Transverse colon (tissue), 4 donors: ENCODE measurements at places on chromosomes 11 and 22. TPM values are rescaled to one million over a fixed set of nuclear protein-coding genes. Genes with fewer than 3 reads are reported as not detected.

DNA sequence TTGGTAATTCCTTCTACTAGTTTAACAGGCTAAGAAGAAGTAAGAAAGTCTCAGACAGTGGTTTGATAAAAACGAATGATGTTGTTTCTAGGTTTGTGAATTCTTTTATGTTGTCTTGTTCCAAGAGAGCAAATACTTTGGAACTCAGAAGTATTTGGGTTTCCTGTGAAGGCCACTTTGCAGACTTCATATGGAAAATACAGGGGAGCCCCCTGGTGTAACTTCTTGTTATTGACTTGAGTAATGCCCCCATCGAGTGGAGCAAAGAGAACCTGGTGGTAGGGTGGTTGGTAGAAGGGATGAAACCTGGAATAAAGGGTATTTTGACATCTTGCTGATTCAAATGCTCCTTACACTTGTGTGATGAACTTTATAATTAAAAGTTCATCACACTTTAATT is 40.0 kb upstream of the PTH start:
- no peak for DNase-seq

DNA sequence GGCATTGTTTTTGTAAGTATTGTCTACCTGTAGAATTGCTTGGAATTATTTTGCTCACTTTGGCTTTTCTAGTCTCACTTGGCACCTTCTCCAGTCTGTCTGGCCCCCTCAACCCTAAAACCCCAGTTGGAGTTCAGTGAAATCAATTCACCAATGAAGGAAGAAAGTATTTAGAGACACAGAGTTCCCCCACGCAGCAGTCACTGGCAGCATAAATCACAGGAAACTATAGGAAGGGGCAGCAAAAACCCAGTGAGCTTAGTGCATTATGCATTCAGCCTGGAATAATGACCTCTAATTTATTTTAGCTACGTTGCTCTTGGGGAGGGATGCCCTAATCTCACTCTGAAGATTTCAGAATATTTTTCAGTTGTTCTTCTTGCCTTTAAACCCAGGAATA is 204.7 kb upstream of the BLID start:
- no peak for DNase-seq

RANBP1 gene
- total RNA-seq = 105 TPM

MS4A15 gene
- total RNA-seq = not detected

SC5D gene
- total RNA-seq = 12.9 TPM

SHANK2 gene
- total RNA-seq = 30.8 TPM

- DNase-seq = no peak
These were observed 47.7 kb upstream of the HTATIP2 start for GRCh38 chr11:20315800-20316199.

OR8D1 gene
- total RNA-seq = 0.82 TPM
